ENCODE measurements at places on chromosomes 7 and 10. TPM values are rescaled to one million over a fixed set of nuclear protein-coding genes. Genes with fewer than 3 reads are reported as not detected.

ANKRD1 gene
- total RNA-seq, result 6,714 TPM

NT5C3A gene
- 27.2 TPM for total RNA-seq

ITPRID1 gene
- not detected for total RNA-seq

TRPV5 gene
- not detected for total RNA-seq

GRCh38 chr10:5581670-5582566 lies 57.2 kb downstream of the CALML3 start:
- no peak for DNase-seq

- no peak for DNase-seq
These were observed 44.3 kb downstream of the CXCL12 start for GRCh38 chr10:44340557-44340956.

- no peak for DNase-seq
These were observed 79.0 kb downstream of the TRIL start for GRCh38 chr7:28879105-28879504.

GRCh38 chr7:82616059-82616728 lies 172.6 kb upstream of the CACNA2D1 start:
- no peak for DNase-seq

GRCh38 chr7:57417736-57418135 lies 32.2 kb upstream of the ZNF716 start:
- no peak for DNase-seq

- no peak for DNase-seq
These were observed 96.4 kb downstream of the COBL start for GRCh38 chr7:51220226-51220625.

GRCh38 chr7:23918856-23919255 lies 208.8 kb downstream of the STK31 start:
- no peak for DNase-seq

DNA sequence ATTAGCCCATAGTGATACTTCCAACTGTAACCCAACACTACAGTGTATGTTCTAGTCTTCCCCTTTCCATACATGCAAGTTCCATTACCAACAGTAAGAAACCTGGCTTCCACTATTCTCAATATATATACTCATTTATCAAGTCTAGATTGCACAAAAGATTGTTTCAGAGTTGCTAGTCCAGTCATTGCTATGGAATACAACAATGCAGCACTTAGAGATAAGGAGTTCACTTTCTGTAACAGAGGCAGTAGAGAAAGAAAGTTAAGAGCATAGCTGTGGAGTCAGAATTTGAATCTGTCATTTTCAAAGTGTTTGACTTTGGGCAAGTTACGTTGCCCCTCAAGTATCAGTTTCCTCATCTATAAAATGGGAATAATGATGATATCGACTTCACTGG lies 90.1 kb downstream of the RTKN2 start:
- DNase-seq, result no peak

DNA sequence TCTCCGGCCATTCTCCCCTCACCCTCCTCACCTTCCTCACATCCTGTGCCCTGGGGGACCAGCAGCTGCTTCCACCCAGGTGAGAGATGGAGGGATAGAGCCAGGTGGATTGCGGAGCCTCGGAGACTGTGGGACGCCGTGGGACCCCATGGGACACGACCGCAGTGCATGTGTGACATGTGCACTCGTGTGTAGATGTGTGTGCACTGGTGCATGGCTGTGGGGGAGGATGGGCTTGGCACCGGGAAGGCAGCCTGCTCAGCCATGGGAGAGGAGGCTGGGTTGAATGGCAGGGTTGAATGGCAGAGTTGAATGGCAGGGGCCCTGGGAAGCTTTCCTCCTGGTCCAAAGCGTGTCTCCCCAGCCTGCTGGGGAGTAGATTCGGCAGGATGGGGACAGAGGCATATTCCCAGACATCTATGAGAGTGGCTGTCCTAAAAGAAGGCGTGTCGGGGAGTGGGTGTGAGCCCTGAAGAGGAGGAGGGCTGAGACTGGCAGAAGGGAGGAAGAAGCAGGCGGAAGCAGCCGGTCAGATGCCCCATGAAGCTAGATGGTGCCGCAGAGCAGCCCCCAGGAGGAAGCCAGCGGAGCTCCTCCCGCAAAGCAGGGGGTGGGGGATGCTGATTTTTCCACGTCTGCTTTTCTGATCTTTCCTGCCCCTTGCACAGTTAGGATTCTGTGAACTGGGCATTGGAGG lies 815 bp downstream of the GIMAP8 start:
- DNase-seq, result peak; percentile 74

- no peak for DNase-seq
These were observed 78.7 kb upstream of the CXCL12 start for GRCh38 chr10:44463511-44464121.

DNA sequence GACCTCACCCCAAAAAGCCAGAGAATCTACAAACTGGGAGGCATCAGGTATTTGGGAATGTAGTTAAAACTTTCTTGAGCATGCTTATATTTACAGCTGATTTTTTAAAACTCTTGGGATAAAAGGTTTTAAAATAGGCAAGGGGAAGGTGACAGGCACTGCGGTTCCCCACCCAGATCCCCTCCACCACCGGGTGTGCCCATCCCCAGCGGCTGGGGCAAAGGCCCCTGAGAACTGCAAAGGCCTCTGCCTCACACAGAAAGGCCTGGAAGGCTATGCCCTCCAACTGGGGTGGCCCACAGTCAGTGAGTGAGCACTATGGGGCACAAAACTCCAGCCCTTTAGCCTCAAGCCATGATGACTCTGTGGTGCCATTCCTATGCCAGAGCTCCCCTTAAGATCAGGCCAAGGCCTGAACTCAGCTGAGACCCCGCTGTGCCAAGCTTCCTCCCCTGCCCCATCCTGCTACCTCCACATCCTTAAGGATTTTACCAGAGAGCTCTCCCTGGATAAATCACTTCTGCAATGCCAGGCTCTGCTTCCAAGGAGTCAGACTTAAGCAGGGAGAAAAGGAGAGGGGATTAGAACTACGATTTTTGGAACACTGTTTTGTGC lies 299.1 kb downstream of the GRID1 start:
- DNase-seq, result no peak

- DNase-seq, result no peak
These were observed 81.4 kb downstream of the ZNF33B start for GRCh38 chr10:42556931-42557330.

DNA sequence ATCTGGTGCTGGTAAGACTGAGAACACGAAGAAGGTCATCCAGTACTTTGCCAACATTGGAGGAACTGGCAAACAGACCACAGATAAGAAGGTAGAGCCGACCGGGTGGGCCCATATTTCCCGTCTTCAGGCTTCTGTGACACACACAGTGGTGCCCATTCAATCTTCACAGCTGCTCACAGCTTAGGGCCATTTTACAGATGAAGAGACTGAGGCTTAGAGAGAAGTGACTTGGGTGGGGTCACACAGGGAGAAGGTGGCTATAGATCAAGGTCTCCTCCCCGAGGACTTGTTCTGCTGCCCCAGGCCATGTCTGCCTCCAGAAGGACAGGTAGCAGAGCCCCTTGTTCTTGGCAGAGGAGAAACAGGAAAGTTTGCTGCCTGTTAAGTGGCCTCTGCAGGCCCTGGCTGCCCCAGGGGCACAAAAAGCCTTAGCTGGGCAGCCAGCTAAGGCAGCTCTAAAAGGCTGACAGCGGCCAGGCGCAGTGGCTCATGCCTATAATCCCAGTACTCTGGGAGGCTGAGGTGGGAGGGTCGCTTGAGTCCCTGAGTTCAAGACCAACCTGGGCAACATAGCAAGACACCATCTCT lies 22.6 kb upstream of the MYH16 start:
- peak; percentile 34 for DNase-seq
